ENCODE measurements at places on chromosomes 2 and 18.

DNA sequence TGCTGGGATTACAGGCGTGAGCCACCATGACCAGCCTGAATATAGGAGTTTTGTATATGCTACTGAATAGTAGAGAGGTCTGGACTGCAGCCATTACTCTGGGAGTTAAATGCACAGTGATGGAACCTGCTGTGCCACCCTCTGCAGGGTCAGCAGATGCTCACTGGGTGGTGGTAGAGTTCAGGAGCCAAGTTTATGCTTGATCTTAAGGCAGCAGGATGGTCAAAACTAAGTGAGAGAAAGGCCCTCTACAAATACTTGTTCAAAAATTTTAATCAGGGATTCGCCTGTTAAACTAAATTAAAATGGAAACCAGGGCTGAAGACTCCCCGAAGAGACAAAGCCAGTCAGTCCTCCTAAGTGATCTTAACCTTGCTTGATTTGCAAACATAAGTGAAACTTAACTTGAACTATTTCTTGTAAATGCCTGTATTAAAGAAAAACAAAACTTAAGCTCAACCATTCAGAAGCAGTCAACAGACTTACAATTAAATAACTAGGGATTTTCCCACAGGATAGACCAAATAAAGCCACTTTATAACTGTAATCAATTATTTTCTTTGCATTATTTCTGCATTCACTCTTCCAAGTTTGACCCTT is 4.2 kb upstream of the WDFY1 start:
- DNase-seq = no peak

- no peak for DNase-seq
Observed at GRCh38 chr2:234913208-234913626, 38.6 kb upstream of the SH3BP4 start.

GRCh38 chr2:121260370-121261154 is 24.4 kb downstream of the TFCP2L1 start:
- no peak for DNase-seq

DNA sequence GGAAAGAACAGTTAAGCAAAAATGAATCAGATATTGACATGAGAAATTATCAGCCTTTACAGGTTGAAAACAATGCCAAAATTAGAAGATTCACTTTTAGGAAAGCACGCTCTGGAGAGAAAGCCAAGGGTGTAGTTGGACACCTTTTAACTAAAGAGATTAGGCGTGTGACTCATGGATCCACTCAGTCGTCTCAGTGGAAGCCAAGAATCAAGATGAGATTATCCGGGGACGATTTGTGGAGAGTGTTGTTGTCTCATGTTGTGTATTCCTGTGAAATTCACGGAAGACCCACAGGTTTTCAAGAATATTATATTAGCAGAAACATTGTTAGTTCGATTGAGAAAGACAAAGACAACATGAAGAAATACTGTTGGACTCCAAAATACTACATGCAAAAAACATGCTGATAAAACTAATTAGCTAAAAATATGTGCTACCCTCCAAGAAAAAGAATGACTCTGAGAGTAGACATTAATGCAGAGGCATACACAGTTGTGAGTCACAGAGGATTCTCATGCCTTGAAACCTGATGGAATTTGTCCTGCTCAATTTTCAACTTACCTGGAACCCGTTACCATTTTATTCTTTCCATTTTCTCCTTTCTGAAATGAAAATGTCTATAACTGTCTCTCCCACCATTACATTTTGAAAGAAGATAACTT is 192.1 kb upstream of the RND3 start:
- DNase-seq = no peak

- no peak for DNase-seq
Observed at GRCh38 chr2:215832791-215833190, 180.6 kb downstream of the MREG start.

- DNase-seq = peak; percentile 29
Observed at GRCh38 chr2:950080-950966, at the start of gene SNTG2. TSS of gene SNTG2 (plus strand) at chr2:950849. CDS start at chr2:950997, 148 bp downstream.

- DNase-seq = no peak
Observed at GRCh38 chr2:15691586-15692310, 100.1 kb downstream of the DDX1 start.

DNA sequence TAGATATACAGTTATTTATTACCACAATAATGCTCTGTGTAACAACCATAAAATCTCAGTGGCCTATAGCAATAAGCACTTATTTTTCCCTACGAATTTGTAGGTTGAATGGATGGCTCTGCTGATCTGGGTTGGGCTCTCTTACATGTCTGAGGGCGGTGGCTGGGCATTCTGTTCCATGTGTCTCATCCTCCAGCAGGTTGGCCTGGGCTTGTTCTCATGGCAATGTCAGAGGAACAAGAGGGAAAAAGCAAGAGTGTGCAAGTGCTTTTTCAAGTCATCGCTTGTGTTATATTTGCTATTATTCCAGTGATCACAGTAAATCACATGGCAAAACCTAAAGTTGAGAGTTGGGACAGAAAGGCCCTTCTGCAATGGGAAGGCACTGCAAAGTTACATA is 30.4 kb upstream of the MYO3B start:
- DNase-seq = no peak

DNA sequence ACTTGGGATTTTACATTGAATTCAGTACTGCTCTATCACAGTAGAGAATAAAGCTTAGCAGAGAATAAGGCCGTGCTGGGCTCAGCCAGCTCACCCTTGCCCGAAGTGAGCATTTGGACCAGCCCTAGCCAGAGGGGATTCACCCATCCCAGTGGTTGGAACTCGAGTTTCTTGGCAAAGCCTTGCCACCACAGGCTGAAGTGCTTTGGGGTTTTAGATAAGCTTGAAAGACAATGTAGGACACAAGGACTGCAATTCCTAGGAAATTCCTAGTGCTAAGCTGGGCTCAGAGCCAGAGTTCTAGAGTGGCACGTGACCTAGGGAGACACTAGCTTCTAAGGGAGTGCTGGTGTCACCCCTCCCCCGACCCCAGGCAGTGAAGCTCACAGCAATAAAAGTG is 28.0 kb downstream of the SERPINB11 start:
- DNase-seq = no peak

DNA sequence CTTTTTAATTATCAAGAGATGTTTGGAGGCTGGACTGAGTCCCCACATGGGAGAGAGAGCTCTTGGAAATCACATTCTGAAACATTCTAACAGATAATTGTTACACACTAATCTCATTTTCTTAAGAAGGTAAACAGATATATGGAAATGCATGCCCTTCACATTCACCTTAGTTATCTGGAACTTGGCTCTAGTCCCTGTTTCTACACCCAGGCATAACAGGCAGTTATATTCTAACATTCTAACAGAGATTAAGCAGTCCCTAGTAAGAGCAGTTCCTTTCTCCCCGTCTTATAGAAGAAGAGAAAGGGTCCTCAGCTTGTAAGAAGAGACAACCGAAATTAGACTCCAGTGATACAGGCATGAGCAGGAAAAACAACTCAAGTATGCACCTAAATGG is 385.4 kb downstream of the SOX11 start:
- DNase-seq = no peak

- DNase-seq = no peak
Observed at GRCh38 chr2:171225989-171226388, 65.3 kb upstream of the TLK1 start.

- no peak for DNase-seq
Observed at GRCh38 chr2:169011698-169012097, 19.4 kb downstream of the ABCB11 start.

GRCh38 chr2:74702001-74702715 is 48.1 kb downstream of the SEMA4F start:
- no peak for DNase-seq

DNA sequence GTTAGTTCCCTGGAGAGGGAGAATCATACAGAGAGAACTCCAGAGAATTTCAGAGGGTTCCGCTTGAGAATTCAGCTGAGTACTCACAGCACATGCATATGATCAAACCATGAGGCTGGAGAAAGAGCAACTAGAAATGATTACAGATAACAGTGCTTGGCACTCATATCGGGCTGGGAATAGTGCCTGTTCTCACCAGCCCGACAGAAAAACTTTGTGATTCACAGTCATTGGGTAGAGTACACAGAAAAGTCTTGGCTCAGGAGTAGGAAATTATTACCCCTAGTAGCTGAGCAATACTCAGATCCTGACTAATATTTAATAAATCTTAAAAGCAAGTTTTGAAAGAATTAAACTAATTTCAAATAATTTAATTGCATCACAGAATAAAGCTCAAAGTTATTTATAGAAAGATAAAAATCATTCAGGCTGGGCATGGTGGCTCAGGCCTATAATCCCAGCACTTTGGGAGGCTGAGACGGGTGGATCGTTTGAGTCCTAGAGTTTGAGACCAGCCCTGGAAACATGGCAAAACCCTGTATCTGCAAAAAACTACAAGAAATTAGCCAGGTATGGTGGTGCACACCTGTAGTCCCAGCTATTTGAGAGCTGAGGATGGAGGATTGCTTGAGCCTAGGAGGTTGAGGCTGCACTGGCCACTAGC is 6.8 kb downstream of the WDPCP start:
- DNase-seq = no peak

GRCh38 chr2:137437386-137437785 is 526.9 kb upstream of the HNMT start:
- no peak for DNase-seq

- DNase-seq = no peak
Observed at GRCh38 chr2:164478205-164478604, 143.1 kb downstream of the GRB14 start.

- no peak for DNase-seq
Observed at GRCh38 chr2:118940486-118941120, 1.4 kb upstream of the MARCO start.

DNA sequence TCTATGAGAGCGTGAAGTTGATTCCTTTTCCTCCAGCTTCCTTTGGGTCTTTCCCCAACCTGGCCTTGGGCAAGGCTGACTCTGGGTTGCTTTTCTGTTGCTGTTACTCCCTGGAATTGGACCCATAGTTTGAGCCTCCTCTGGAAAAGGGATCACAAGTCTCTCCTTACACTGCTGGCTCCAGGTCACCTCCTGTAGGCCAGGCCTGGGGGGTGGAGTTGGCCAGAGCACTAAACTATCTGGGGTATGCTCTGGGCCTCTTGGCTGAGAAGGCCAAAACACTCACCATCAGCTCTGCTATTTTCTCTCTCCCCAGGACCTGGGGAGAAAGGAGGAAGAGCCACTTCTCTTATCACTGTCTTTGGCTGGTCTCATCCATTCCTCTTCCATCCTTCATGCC is 56.5 kb upstream of the NCOA1 start:
- no peak for DNase-seq

DNA sequence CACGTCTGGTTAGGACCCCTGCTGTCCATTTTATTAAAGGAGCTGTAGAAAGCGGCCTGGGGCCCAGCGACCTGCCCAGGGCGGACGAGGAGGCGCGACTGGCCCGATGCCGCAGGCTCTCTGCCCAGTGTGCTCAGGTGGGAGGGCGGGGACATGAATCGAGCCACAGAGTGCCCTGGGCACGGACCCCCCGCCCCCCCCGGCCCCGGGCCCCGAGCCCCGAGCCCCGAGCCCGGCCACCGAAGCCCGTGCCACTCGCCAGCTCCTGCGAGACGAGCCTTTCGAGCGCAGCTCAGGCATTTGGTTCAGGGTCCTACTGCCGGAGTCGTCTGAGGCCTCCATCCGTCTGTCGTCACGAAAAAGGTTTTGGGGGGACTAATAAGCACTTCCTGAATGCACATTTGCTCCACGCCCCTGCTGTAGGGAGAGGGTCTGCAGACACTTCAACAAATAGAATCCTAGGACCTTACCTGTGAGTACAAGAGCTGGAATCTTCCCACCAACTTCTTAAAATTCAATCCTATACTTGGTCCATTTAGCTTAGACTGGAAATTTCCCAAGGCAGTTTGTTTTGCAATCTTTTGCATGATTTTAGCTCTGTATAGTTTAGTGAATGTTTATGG is 602 bp upstream of the ADAM17 start:
- DNase-seq = no peak

DNA sequence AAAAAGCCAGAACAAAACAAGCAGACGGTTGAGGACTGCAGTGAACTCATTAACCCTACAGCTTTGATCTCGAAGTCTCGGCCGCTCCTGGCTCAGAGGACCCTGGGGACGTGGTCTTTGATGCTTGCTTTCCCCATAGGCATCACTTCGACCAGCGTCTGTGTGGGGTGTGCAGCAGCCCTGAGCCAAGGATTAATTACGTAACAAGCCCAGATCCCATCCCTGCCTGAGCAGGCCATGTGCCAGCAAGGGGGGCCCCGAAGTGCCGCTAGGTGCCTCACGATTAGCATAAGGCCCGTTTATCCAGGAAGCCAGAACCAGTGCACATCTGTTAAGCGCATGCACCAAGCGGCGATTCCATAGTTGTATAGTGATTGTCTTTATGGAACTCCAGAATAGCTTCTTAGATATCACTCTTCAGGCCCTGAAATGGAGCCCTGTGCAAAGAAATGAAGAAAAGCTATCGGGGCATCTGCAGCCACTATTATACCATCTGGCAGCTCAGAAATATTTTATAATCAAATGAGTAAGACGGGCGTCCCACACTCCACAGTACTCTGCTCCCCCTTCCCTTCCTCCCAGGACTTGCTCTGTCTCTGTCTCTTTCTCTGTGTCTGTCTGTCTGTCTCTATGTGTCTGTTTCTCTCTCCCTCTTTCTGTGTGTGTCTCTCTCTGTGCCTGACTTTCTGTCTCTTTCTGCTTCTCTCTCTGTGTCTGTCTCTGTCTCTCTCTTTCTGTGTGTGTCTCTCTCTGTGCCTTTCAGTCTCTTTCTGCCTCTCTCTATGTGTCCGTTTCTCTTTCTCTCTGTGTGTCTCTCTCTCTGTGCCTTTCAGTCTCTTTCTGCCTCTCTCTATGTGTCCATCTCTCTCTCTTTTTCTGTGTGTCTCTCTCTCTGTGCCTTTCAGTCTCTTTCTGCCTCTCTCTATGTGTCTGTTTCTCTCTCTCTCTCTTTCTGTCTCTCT is 41.7 kb downstream of the HPCAL1 start:
- no peak for DNase-seq

DNA sequence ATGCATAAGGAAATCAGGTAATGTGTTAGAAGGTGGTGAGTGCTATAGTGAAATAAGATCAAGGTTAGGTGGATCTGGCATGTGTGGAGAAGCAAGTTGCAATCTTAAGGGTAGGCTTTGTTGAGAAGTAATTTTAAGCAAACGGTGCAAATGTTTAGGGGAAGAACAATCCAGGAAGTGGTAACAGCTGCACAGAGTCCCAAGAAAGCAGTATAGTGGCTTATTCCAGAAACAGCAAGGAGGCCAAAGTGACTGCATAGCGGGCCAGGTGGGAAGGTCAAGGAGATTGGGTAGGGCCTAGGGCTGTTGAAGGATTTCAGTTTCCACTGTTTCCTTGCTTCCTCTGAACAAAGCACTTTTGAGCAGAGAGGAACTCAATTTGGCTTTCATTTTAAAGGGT is 30.0 kb upstream of the RAB1A start:
- no peak for DNase-seq

DNA sequence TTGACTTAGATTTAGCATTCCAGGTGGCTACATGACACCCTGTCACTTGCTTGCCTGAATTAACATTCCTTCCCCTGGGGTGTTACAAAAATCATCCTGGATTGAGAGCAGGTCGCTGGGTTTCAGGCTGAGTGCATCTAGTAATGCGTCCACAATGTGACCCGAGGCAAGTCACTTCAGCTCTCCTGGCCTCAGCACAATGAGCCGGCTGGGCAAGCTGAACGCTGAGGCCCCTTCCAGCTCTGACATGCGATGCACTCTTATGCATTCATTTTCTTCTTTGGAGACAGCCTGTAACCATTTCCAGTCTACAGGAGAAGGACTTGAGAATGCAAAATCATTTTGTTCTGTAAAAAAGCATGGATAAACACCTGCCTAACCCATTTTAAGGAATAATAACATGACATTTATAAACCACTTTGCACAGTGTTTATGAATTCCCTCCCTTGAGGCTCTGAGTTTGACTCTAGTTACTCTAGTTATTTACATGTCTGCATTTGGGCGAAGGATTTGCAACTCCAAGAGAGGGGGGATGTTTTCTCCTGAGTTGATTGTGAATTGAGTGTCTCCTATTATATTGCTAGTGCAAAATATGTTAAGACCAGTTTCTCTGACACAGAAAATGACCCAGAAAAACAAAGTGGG is 63.0 kb upstream of the CPO start:
- no peak for DNase-seq

All from stimulated activated CD8-positive, alpha-beta memory T cell treated with anti-CD3 and anti-CD28 coated beads, Interleukin-4, amount 100 ng/mL, for 4 hours (primary cell).